ENCODE measurements at places on chromosomes 7 and 10.

DNA sequence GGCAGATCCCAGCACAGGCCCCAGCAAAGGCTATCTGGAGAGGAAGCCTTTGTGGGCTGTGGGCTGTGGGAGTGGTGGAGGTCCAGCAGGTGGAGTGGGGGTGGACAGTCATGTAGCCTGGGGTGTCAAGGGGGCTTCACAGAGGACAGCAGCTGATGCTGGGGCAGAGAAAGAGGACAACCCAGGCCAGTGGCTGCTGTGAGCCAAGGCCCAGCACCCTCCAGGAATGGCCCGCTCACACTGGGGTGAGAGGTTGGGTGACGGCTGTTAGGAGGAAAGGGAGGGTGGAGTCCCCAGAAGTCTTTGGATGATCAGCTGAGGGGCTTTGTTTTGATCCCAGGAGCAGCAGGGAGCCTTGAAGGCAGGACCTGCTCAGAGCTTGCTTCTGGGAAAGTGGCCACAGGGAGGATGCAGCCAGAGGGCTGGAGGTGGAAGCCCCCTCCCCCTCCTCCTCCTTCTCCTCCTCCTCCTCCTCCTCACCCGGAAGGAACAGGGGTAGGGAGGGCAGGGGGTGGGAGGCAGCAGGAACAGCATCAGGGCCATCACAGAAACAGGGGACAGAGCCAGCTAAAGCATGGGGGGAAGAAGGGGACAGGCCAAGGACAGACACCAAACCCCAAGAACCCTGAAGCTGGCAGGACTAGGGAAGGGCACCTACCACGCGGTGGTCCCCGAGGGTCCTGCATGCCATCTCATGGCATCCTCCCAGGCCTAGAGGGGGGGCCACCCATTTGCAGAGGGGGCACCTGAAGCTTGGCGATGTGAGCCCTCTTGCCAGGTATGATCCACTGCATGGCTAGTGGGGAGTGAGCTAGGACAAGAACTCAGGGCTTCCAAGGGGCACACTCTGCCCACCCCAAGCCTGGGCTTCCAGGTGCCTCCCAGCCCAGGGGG is 144.9 kb downstream of the GRID1 start:
- no peak for DNase-seq

GRCh38 chr10:89652806-89653370 is 7.8 kb upstream of the PANK1 start:
- DNase-seq, result no peak

DNA sequence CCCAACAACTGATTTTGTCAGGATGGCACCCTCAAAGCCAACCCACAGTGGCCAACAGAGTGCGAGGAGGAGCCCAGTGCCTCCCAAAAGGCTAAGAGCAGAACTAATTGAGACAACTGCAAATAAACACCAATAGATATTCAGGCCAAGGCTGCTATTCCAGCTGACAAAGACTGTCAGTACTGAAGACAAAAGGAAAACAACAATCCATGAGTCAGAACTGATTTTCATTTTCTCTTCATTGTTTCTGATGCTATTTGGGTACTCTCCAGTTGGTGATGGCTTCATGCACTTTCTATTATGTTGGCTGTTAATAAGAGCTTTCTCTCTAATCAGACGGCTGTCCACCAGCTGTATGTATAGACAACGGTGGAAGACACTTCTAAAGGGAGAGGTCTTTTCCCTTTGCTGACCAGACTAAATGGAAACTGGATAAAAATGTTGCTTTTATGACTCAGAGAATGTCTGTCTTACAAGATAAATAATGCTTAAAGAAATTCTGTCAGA is 515.9 kb downstream of the PARD3 start:
- DNase-seq, result no peak

GRCh38 chr10:12181065-12181775 is 14.5 kb downstream of the NUDT5 start:
- DNase-seq, result peak; percentile 37

DNA sequence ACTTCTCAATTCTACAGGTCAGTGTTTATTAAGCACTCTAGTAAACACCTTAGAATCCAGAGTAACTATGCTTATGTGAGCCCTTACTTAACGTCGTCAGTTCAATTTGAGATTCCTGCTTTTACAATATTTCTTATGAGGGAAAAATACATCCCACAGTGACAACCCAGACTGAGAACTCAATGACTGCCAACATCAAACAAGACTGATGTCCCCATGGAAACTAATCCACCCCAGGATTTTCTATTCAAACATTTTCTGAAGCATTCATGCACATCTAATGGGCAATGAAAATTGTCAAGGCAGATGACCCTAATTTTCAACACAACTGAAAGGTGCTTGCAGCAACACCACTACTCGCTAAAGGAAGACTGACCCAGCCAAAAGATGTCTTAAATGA is 67.0 kb downstream of the ATE1 start:
- DNase-seq, result no peak

DNA sequence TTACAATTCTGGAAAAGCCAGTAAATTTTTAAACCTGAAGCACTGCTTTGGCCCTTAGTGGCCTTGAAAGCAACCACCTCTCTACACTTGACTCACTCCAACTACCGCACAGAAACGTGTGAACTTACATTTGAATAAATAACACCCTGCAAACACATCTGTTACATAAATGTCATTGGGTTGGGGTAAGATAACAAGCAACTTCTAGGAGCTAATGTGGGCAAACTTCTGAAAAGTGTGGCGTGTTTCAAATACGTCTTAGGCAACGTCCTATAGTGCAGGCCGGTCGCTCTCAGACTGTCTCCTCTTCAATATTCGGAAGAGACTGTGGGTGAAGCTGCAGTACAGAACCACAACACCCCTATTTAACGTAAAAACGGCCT is 474 bp downstream of the ORC5 start:
- DNase-seq, result no peak

All from stimulated activated CD4-positive, alpha-beta T cell treated with anti-CD3 and anti-CD28 coated beads, Interleukin-1b, Interleukin-23, amount 100 ng/mL, for 4 hours (primary cell).